Neural progenitor cell (in vitro differentiated cells): ENCODE measurements at places on chromosomes 6 and 20. TPM values are rescaled to one million over a fixed set of nuclear protein-coding genes. Genes with fewer than 3 reads are reported as not detected.

DNA sequence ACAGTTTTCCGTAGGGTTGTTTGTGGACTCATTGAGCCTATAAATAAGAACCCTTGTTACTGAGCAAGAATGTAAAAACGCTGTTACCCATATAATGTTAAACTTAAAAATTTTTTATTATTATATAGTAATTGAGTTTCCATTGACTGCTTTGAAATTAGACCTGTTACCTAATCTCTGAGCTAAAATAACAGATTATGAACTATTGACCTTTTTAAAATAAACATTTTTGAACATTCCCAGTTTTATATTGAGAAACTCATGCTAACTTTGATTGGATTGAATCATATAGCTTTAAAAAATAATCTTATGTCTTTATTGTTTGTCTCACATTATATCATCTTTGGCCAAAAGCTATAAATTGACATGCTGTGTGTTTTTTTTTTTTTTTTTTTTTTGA lies 95.5 kb downstream of the CD2AP start:
- no peak for DNase-seq

DNA sequence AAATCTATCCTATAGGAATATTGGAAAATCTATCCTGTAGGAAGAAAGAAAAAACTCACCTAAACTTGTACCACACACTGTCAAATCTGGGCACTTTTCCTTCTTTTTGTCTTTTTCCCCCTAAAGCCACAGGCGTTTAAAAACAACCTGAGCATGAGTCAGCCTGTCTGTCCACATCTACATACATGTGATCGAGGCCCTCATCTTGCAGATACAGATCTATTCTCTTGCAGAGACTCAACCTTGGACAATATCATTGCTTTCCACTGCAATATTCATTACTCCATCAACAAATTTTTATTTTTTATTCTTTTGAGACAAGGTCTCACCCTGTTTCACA lies 95.9 kb upstream of the IYD start:
- no peak for DNase-seq

- peak; percentile 50 for DNase-seq
These were observed 6.5 kb upstream of the USP45 start for GRCh38 chr6:99521633-99522151.

GRCh38 chr6:23523771-23524170 lies 602.2 kb upstream of the NRSN1 start:
- no peak for DNase-seq

DNA sequence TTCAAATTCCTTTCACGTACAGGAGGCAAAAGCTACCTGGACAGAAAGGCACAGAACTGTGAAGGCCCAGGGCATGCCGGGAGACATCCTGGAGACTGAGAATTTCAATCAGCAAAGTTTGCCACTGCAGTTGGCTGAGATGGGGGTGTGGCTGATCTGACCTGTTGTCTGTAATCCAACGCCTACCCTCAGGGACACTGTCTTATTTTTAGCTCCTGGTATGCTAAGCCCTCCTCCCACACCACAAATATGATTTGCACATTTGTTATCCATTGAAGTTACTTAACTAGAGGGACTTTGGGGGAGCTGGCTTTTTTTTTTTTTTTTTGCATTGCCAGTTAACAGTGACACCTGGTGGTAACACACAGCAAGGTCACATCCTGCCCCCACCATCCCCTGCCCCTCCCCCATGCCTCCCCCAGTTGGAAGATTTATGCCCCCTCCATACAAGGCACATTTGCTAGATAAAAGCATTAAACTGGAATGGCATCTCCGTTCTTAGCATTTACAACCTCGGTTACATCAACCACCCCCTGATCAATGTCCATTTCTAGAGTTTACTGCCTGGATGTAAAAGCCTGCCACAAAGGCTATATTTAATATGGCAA lies 40.4 kb downstream of the TTI1 start:
- peak; percentile 47 for DNase-seq

GRCh38 chr20:25059866-25060465 lies 2.0 kb upstream of the ACSS1 start:
- DNase-seq: no peak

- no peak for DNase-seq
These were observed 300.1 kb downstream of the GMDS start for GRCh38 chr6:1945235-1945832.

DNA sequence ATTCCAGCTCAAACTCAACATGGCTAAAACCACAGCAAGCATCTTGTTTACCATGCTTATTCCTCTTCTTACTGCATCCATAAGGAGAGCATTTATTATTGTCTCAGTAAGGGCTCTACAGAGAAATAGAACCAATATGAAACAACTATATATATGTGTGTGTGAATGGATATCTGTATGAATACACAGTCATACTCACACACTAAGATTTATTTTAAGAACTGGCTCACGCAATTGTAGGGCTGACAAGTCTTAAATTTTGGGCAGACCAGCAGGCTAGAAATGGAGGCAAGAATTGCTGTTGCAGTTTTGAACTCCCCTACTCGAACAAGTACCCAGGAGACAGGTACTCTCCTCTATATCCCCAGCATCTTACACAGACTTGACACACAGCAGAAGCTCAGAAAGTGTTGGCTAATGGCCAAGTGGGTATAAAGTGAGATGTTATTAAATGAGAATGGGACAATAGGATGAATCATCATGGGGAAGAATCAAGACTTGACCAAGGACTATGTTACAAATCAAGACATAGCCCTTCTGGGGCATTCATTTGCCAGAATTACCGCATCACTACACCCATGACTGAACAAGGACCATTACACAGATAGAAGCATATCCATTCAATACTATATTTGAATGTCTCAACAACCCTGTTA lies 13.0 kb downstream of the ZHX3 start:
- DNase-seq: no peak

DNA sequence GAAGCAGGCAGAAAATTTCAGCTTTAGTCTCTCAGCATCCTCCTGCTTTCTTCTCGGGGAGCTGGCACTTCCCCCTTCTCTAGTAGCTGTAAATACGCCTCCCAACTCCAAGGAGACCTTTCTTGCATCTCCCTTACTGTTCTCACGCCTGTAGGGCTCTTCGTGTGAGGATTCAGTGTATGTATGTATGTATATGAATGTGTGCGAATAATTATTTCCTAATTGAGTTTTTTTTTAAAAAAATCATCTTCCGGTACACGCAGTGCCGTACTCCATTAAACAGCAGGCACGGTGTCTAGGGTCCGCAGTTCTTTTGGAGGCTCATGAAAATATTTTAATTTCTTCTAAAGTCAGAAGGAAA lies 85.4 kb downstream of the HFE start:
- DNase-seq: peak; percentile 34

- no peak for DNase-seq
These were observed 28.0 kb upstream of the NEDD9 start for GRCh38 chr6:11260249-11261038.

HCRTR2 gene
- 0.06 TPM in 1 of 2 replicates, not detected in the other for total RNA-seq
